Adipocyte (in vitro differentiated cells): ENCODE measurements at places on chromosomes 16 and 17.

- no peak for DNase-seq
These were observed 6.2 kb downstream of the HASPIN start for GRCh38 chr17:3729881-3730280.

GRCh38 chr16:30541502-30542329 is 7.1 kb upstream of the ZNF747 start:
- DNase-seq: peak; percentile 8

GRCh38 chr17:77441130-77441920 is 300.6 kb downstream of the SEC14L1 start:
- DNase-seq: no peak

- no peak for DNase-seq
These were observed 3.1 kb upstream of the MT1X start for GRCh38 chr16:56679078-56679730.

DNA sequence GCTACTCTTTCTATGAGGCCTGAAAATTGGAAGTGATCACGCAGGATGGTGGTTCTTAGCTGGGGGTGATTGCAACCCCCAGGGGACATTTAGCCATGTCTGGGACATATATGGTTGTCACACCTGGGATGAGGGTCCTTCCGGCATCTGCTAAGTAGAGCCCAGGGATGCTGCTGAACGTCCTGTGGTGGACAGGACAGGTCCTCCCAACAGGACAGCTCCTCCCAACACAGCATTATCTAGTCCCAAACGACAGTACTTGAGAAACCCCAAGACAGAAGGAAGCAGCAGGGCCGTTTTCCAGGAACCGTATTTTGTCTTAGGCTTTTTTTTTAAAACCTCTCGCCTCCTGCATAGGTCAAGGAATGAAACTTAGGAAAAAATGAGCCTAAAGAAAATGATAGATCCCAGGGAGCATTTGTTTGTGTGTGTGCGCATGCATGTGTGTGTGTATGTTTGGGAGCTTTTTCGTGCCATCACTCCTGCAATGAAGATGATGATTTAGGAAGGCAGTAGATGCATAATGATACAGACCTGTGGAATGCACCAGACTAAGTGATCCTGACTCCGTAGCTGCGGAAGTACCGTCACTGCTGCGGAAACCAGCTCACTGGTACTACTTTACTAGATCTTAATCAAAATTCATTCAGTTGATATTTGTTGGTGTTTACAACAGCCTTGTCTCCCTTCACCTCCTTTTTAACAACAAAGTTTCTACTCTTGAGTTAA is 118.2 kb downstream of the SNX29 start:
- no peak for DNase-seq

DNA sequence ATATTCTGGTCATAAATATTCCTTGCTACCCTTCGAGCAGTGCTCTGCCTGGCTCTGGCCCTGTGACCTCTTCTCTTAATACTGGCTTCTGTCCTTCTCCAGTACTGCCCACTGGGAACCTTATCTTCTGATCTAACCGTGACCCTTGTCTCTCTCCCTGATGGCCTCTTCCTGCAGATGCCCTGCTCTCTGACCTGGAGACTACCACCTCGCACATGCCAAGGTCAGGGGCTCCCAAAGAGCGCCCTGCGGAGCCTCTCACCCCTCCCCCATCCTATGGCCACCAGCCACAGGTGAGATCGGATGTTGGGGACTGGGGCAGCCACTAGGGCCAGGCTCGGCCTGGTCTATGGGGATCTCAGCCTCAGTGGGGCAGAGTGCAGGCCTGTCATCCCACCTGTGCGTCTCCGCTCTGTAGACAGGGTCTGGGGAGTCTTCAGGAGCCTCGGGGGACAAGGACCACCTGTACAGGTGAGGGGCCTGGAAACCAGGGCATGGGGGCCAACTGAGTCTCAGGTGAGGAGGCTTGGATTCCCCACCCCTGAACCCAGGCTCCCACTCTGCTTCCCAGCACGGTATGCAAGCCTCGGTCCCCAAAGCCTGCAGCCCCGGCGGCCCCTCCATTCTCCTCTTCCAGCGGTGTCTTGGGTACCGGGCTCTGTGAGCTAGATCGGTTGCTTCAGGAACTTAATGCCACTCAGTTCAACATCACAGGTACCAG is 1.5 kb downstream of the TGFB1I1 start:
- DNase-seq: no peak

GRCh38 chr17:81405411-81405872 is 10.2 kb downstream of the BAHCC1 start:
- DNase-seq: peak; percentile 61

- DNase-seq: no peak
These were observed 34.8 kb downstream of the VAC14 start for GRCh38 chr16:70766176-70766575.

DNA sequence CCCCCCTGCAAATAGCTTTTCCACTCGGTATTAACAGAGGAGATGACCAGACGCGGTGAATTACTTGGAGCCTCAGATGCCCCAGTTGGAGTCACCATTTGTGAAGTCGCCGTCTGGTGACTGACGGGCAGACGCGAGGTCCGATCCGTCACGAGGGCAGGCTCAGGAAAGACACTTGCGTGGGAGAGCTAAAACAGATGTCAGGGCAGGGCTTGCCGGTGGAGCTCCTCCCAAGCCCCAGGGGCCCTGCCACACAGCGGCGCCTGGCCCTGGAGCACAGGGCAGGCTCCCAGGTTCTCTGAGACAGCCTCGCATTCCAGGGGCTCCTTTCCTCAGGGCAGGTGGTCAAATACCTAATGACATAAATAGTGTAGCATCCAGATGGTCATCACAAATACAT is 348.3 kb downstream of the C16orf95 start:
- no peak for DNase-seq

DNA sequence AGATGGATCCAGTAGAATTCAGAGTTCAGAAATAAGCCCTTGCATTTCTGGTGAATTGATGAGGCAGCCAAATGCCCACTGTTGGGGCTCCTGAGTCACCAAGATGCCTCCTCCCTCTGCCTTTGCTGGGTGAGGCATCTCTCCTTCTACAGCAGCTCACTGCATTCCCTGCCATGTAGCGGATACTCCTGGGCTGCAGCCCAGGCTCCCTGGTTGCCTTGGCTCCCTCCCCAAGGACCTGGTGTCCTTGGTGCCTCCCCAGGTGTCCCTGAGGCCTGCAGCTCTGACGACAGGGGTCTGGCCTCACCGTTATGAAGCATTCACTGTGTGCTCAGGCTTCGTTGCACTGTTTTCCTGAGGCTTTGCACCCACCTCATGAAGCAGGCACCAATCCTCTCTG is 7.7 kb downstream of the RAP1GAP2 start:
- no peak for DNase-seq

DNA sequence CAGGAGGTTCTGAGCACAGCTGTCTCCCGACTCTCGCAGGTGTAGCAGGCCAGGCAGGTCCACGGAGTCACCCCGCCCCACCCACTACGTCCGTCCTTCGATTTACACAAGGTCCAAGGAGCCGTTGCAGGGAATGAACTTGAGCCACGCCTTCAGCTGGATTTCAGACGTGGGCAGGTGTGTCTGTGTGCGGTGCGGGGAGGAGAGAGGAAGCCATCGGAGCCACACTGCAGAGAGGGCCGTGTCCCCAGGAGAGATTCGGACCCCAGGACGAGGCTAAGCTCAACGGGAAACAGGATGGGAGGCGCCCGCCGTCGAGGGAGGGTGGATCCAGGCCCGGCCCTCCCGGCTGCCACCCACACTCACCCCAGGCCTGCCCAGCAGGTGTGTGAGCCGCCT is 50.3 kb downstream of the RPH3AL start:
- DNase-seq: no peak

GRCh38 chr17:33596899-33597298 is 303.8 kb upstream of the ASIC2 start:
- no peak for DNase-seq

- DNase-seq: no peak
These were observed 10.6 kb downstream of the ZNF668 start for GRCh38 chr16:31063495-31063842.

DNA sequence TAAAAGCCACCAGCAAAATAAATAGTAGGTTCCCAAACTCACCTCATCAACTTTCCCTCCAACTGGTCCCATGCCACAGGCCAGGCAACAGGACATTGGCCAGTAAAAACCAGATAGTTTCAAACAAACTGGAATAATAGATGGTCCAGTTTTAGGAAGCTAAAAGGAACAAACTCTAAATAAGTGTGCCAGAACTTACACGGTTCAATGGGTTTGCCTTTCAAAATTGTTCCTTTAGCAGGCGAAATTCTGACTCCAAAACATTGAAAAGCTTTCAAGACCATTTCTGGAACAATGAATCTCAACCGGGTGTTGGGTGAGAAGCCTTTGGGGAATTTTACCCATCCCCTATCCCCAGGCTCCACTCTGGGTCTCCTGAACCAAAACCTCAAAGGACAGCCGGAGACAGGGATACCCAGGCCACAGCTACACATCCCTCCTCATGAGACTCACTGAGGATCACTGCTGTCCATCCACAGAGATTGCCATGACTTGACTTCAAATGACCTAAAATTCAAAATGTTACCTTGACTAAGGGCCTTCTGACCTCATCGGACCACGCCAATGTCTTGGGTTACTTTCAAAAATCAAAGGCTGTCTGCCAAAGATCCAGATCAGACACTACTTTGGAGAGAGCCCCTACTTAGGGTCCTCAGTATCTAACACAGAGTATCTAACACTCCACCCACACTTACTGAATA is 13.0 kb downstream of the AXIN2 start:
- DNase-seq: no peak

GRCh38 chr16:58126451-58126961 is 2.7 kb downstream of the CFAP20 start:
- DNase-seq: no peak

DNA sequence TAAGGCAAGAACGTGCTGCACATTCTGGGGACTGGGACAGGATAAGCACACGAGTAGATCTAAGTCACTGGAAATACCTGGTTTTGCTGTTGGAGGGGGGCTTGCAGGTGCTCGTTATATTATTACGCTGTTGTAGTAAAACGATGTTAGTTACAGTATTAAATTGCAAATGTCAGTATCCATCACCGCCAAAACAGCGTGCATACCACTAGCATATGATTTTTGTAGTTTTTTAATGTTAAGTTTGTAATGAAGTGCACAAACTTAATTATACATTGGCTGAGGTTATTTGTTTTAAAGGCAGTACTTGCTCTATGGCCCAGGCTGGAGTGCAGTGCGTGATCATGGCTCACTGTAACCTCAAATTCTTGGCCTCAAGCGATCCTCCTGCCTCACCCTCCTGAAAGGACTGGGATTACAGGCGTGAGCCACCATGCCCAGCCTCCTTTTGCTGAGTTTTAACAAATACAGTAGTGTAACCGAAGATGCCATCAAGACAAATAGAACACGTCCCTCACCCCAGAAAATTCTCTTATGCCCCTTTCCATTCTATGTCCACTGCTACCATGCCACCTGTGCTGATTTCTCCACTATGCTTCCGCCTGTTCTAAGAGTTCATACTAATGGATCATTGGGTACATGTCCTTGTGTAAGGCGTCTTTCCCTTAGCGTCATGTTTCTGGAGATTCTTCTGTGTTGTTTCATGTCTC is 20.7 kb upstream of the CSNK1D start:
- DNase-seq: no peak

DNA sequence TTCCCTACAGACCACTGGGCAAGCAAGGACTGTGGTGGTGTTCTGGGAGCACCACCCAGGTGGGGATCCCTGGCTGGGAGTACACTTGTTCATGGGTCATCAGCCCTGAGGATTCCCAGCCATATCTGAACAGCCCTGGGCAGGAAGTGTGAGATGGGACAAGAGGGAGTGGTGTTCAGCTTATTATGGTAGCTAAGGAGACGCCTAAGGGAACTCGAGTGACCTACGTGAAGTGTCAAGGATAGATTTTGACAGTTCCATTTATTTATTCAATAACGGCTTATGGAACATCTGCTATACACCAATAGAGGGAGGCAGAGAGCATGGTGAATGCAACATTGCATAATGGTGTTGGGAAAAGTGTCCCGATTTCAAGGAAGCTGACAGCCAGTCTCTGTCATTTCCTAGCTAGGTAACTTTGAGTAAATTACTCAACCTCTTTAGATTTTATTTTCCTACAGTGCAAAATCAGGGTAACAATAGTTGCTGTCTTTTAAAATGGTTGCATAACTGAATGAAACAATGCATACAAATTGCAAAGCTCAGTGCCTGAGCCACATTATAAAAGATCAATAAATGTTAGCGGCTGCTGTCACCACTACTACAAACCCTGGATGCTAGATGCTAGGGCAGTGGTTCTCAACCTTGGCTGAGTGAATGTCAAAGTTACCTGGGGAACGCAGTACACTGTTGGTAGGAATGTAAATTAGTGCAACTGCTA is 534.1 kb downstream of the GRIN2A start:
- peak; percentile 67 for DNase-seq

DNA sequence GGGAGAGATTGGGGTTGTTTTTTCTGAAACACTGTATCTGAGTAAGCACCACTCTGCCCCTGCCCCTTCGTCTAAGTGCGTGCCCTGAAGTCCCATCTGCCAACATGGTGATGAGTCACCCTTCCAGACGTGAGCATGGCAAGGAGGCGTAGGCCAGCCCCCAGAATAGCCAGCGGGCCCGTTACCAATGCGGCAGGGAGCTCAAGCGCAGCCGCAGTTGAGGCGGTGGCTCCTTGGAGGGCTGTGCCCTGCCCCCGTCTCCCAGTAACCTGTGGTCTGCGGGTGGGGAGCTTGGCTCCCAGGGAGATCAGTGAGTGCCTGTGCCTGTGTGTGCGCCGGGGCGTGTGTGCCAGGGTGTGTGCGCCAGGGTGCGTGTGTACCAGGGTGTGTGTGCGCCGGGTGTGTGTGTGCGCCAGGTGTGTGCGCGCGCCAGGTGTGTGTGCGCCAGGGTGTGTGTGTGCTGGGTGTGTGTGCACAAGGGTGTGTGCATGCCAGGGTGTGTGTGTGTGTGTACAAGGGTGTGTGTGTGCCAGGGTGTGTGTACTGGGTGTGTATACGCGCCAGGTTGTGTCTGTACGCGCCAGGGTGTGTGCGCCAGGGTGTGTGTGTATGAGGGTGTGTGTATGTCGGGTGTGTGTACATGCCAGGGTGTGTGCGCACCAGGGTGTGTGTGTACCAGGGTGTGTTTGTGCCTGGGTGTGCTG is 98.6 kb upstream of the CHMP6 start:
- DNase-seq: peak; percentile 26

GRCh38 chr17:40699853-40700252 is 3.7 kb downstream of the KRT24 start:
- no peak for DNase-seq

GRCh38 chr17:35390156-35390555 is 16.7 kb upstream of the SLFN11 start:
- DNase-seq: no peak
